Hair follicular keratinocyte (primary cell): ENCODE measurements at places on chromosomes 16 and 17. TPM values are rescaled to one million over a fixed set of nuclear protein-coding genes. Genes with fewer than 3 reads are reported as not detected.

DOC2B gene
- total RNA-seq: not detected in 2 replicates

RHBDL3 gene
- total RNA-seq: not detected in 2 replicates

TP53TG3D gene
- not detected in 2 replicates for total RNA-seq

ENO3 gene
- 0.61 and 0.86 TPM in 2 replicates for total RNA-seq
